Stimulated activated CD4-positive, alpha-beta T cell treated with anti-CD3 and anti-CD28 coated beads, TNF-alpha, amount 100 ng/mL, for 48 hours (primary cell): ENCODE measurements at places on chromosomes 1 and 21.
A peak's percentile ranks its signal among the peaks of the same experiment; 100 is the strongest.

DNA sequence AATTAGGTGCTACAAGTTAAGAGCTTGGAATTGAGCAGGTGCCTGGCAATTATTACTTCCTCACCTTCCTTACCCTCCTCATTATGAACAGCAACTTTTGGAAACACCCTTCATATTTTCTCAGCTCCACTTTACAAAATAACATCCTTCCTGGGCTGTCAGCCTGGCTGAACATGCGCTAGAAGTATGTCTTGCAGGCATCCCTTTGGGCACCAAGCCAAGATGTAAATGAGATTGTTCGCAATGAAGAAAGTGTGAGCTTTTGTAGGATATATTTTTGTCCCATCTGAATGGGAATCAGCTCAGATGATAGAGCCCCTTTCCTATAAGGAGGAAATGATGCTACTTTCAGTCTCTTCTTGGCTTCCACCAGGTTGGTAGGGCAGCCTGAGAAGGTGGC is 245.9 kb downstream of the KAZN start:
- DNase-seq, result no peak

DNA sequence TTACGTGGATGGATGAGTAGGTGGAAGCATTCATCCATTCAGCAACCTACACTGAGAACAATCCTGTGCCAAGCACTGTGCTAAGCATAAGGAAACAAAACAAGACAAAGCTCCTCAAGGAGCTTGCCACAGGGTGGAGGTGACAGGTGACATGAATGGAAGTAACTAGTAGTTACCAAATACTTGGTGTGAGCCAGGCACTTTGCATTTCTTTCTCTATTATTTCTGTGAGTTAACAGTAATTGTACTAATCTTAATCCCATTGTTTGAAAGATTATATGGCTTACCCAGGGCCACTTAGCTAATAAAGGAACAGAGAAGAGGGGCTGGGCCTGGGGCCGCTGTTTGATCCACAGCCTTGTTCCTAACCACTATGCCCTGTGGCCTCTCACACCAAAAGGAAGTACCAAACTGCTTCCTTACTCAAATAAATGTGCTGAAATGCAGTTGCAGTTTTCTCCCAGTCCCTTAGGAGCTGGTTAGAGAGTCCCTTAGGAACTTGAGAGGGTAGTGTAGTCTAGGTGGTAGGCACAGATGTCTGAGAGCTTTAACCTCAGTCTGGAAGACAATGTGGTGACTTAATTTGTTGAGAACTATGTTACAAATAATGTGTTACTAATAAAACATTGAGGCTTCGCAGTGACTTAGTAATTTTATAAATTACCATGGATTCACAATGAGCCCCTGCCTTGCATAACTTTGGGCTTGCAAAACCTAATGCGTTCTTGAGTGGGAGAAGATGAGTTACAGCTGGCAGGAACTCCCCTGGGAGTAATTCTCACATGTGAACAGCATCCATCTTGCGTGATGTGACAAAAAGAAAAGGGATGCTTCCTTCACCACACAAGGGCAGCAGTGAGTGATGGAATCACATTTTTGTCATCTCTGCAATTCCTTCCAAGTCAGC is 69.8 kb downstream of the MPZL1 start:
- DNase-seq, result no peak

- no peak for DNase-seq
Measured at GRCh38 chr1:181219938-181220337, 131.4 kb downstream of the IER5 start.

- no peak for DNase-seq
Measured at GRCh38 chr1:185561629-185562028, 172.6 kb upstream of the HMCN1 start.

- no peak for DNase-seq
Measured at GRCh38 chr1:240739139-240739538, 127.2 kb upstream of the GREM2 start.

DNA sequence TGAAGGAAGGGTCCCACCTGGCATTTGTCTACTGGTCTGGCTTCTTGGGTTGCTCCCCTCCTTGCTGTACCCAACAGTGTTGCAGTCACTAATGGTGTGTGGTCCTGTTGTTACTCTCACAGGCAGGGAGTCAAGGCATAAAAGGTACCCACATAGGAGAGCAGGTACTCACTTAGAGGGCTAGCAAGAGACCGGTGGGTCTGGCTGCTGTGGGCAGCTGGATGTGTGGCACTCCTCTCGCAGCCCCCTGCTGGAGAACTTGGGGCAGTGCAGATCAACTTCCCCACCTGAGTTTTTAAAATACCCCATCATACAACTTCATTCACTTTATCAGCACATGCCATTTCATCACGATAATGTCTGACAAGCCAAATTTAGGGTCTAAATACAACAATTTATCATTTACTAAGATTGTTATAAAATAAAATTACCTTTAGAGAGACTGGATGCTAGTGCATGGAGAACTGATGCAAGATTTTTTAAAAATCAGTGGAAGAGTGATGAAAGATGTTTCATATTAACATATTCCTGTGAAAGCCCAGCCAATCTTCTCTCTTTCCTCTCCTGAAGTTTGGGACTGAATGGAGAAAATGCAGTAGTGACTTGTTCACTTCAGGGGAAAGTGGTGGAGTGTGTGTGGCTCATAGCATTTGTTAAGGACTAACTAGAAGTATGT is 42.8 kb downstream of the ACP6 start:
- DNase-seq, result peak; percentile 31

DNA sequence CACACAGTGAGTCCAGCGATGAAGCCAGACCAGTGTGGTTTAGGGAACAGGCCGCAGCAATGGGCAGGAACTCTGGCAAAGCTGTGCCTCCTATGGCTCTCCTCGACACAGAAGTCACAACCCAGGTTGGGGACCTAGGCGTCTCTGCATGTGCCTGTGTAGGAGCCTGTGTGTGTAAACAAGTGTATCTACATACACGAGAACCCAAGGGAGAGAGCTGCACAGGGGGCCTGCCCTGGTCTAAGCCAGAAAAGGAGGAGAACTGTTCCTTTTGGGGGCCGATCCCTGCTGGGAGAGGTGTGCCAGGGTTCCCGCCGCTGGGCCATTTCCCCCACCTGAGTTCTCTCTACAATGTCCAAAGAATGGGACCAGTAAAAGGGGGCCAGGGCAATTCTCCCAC is 56.0 kb downstream of the CD247 start:
- DNase-seq, result no peak

DNA sequence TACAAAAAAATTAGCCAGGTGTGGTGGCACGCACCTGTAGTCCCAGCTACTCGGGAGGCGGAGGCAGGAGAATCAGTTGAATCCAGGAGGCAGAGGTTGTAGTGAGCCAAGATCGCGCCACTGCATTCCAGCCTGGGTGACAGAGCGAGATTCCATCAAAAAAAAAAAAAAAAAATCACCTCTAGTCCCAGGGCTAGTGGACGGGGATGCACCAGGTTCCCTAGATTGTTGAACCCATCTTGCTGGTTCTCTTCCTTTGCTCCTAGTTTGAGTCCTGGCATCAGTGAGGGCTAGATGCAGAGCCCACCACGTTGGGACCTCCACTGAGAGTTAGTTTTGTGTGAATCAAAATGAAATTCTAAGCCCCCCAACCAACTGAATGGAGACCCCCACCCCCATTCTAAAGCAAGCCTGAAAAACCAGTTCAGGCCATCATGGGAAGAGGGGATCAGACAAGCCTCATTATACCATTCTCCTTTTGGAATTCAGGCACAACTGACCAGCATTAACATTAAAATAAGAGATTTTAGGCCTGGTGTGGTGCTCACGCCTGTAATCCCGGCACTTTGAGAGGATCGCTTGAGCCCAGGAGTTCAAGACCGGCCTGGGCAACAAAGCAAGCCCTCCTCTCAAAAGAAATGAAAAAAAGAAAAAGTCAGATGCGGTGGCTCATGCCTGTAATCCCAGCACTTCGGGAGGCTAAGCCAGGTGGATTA is 17.9 kb upstream of the L1TD1 start:
- no peak for DNase-seq

GRCh38 chr1:114490274-114490693 is 20.7 kb downstream of the TRIM33 start:
- no peak for DNase-seq

GRCh38 chr1:97136996-97137395 is 415.4 kb downstream of the PTBP2 start:
- DNase-seq, result no peak

DNA sequence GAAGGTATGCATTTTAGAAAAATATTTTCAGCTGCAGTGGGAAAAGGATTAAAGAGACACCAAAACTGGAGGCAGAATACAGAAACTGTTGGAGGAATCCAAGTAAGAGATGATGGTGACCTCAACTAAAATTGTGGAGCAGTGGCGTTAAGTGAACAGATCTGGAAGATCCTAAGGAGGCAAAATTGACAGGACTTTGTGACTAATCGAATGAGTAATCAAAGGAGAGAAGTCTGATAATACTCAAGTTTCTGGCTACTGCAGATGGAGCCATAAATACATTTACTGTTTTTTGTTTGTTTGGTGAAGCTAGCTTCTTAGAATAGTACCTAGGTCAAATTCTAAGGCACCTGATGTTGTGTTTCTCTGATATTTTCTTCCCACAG is 3.1 kb downstream of the CTBS start:
- no peak for DNase-seq

DNA sequence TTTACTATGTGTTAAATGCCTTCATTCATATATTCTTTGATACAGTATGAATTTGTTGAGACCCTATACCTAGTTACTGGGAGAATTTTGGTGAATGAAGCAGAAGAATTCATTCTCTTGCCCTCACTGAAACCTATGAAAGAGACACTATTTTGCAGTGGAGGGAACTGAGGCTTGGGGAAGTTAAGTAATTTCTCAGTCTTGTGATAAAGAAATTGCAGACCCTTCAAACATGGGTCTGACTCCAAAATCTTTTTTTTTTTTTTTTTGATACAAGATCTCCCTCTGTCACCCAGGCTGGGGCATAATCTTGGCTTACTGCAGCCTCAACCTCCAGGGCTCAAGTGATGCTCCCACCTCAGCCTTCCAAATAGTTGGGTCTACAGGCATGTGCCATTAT is 132.1 kb downstream of the DNM3 start:
- no peak for DNase-seq

GRCh38 chr1:95547005-95547404 is 313.0 kb downstream of the RWDD3 start:
- no peak for DNase-seq

- no peak for DNase-seq
Measured at GRCh38 chr1:230864441-230864840, 3.9 kb downstream of the C1orf198 start.

GRCh38 chr1:87394513-87394912 is 65.8 kb downstream of the LMO4 start:
- DNase-seq, result no peak

GRCh38 chr1:36542024-36542961 is 59.6 kb upstream of the CSF3R start:
- DNase-seq, result no peak

GRCh38 chr1:112849425-112850033 is 106.5 kb downstream of the SLC16A1 start:
- DNase-seq, result no peak

DNA sequence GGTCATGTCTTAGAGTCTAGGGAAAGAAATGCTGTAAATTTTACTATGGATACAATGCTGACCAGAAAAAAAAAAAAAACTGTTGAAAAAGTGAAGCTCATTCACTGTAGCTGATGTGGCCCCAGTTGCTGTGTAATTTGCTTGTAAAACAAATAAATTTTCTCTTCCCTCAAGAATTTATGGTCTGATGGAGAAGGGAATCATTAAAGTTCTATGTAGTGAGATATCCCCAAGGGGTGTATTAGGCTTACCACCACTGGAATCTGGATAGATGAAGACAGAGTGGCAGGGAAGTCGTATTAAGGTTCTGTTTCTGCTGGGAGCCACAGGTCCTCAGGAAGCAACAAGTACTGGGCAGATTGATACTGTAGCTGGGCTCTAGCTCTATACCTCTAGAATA is 860.0 kb downstream of the LTN1 start:
- DNase-seq, result no peak

DNA sequence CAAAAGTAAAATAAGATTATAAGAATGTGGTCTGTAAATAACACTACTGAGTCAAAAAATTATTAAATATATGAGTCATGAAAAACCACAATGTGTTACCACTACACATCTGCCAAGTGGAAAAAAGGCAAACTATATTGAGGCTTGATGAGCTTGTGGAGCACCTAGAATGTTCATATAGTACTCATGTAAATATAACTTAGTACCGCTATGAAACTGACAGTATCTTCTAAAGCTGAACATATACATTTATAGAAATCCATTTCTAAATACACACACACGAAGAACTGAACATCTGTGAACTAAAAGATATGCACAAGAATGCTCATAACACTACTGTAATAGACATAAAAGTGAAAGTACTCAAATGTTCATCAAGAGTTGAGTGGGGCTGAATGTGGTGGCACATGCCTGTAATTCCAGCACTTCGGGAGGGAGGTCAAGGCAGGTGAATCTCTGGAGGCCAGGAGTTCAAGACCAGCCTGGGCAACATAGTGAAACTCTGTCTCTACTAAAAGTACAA is 18.5 kb upstream of the GBP3 start:
- no peak for DNase-seq

GRCh38 chr1:19762175-19762779 is 37.4 kb downstream of the TMCO4 start:
- DNase-seq, result no peak

DNA sequence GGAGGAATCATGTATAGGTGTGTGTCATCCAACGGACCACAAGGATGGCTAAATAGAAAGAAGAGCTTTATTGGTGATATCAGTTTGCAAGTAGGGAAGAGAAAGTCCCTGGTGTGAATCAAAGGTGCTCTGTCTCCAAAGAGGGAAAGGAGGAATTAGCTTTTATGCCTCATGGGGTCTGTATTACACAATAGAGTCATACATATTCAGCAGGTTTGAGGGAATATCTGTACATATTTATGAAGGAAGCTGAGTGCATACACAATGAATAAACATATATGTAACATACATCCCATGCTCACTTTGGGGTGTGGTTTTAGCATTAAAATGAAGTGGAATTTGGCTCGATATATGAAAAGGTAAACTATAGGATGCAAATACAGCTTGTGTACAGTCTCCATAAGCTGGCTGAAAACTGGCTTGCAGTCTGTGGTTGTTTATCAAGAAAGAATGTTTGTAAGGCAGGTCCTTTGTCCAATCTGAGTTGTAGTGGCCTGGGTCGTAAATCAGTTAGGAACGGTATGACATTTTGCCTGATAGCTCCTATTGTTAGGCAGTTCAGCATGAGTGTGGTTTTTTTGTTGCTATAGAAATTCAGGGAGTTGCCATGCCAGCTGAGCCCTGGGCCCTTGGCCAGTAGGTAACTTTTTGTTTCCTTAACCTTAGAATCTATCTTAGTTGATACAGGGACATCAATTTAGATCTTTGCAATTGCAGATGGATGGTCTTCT is 198.0 kb upstream of the ZP4 start:
- no peak for DNase-seq

GRCh38 chr1:50697440-50698421 is 262.3 kb downstream of the FAF1 start:
- no peak for DNase-seq

- DNase-seq, result no peak
Measured at GRCh38 chr1:84442256-84442655, 36.8 kb upstream of the RPF1 start.

- DNase-seq, result no peak
Measured at GRCh38 chr21:35400233-35400939, 351.3 kb upstream of the RUNX1 start.

- DNase-seq, result no peak
Measured at GRCh38 chr1:182586380-182586779, 2.7 kb downstream of the RNASEL start.
